Activated naive CD8-positive, alpha-beta T cell treated with anti-CD3 and anti-CD28 coated beads, Interleukin-2, amount 10 ng/mL, durations not matched to agents 7 days and 5 days (primary cell): ENCODE measurements at places on chromosomes 4 and X. TPM values are rescaled to one million over a fixed set of nuclear protein-coding genes. Genes with fewer than 3 reads are reported as not detected.

GRCh38 chr4:172628263-172628662 lies 540.3 kb upstream of the GALNT7 start:
- no peak for DNase-seq

- no peak for DNase-seq
Observed at GRCh38 chr4:147924604-147925412, 192.9 kb downstream of the ARHGAP10 start.

- DNase-seq: no peak
Observed at GRCh38 chr4:93649828-93650227, 178.7 kb upstream of the ATOH1 start.

- no peak for DNase-seq
Observed at GRCh38 chrX:134883137-134883700, 107.6 kb upstream of the SMIM10 start.

DNA sequence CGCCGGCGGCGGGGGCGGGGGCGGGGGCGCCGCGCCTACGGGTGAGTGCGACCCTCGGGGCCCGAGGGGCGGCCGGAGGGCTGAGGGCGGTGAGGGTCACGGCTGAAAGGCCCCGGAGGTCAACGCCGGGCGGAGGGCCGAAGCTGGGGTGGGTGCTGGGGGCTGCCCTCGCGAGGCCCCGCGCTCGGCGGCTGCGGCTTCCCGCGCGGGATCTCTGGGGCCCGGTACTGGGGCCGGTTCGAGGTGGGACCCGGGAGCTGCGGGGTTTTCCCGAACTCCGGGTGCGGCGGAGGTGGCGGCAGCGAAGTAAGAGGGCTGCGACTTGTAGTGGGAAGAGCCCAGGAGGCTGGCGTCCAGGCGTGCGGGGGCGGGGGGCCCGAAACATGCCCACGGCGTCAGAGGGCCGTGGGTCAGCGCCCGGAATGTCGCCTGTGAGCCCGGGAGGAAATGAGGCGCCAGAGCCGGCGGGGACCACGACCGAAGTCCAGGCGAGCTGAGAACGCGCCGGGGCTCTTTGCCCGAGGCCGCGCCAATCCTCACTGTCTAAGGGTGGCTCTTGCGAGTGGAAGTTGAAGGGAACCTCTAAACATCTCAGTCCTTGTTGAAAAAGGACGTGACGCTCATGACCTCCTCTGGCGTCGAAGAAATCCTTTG lies 407 bp downstream of the IL13RA1 start:
- no peak for DNase-seq

GRCh38 chr4:121061215-121061614 lies 11.1 kb downstream of the NDNF start:
- no peak for DNase-seq

DNA sequence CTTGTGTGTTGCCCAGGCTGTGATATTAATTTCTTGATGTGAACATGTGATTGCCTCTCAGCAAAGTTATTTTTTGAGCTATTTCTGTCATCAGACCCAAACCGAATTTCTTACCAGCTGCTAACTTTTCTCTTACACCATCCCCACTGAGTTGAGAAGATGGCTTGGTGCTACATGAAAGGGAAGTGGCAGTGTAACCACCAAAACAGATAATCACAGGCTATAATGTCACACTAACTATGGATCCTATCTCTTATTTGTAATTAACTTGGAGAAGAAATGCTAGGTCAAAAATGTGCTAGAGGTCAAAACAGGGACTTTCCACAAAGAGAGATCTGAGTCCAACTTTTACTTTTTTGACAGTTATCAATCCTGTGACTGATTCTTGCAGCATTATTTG lies 43.8 kb downstream of the ELOVL6 start:
- no peak for DNase-seq

- DNase-seq: no peak
Observed at GRCh38 chr4:88138561-88138960, 19.9 kb downstream of the ABCG2 start.

GRCh38 chr4:140839888-140840790 lies 84.0 kb upstream of the TBC1D9 start:
- DNase-seq: no peak

GRCh38 chrX:104135677-104136076 lies 21.1 kb downstream of the SLC25A53 start:
- no peak for DNase-seq

Gene STATH
- total RNA-seq: not detected

Gene STARD8
- total RNA-seq: 0.86 TPM

Gene CTAG1B
- total RNA-seq: not detected
